ENCODE measurements at places on chromosomes 1 and 21.

GRCh38 chr1:46804027-46804889 lies 5.4 kb downstream of the CYP4B1 start:
- DNase-seq: no peak

GRCh38 chr1:93712741-93713140 lies 31.1 kb upstream of the BCAR3 start:
- no peak for DNase-seq

- no peak for DNase-seq
Observed at GRCh38 chr21:15408089-15408488, 321.7 kb upstream of the USP25 start.

GRCh38 chr1:221697923-221698425 lies 43.9 kb downstream of the DUSP10 start:
- DNase-seq: no peak

- DNase-seq: no peak
Observed at GRCh38 chr1:246110343-246111219, 396.5 kb downstream of the SMYD3 start.

- DNase-seq: no peak
Observed at GRCh38 chr1:151940541-151940940, 31.2 kb upstream of the THEM4 start.

GRCh38 chr21:35204850-35205541 lies 155.9 kb upstream of the RUNX1 start:
- peak; percentile 80 for DNase-seq

GRCh38 chr1:24003331-24003972 lies 23.3 kb upstream of the SRSF10 start:
- peak; percentile 61 for DNase-seq

- peak; percentile 85 for DNase-seq
Observed at GRCh38 chr1:36160949-36161485, 5.1 kb downstream of the MAP7D1 start.

- no peak for DNase-seq
Observed at GRCh38 chr21:25907573-25908275, 173.0 kb downstream of the GABPA start.
